SW 1271 (cell line): ENCODE measurements at places on chromosomes 6 and 20.

DNA sequence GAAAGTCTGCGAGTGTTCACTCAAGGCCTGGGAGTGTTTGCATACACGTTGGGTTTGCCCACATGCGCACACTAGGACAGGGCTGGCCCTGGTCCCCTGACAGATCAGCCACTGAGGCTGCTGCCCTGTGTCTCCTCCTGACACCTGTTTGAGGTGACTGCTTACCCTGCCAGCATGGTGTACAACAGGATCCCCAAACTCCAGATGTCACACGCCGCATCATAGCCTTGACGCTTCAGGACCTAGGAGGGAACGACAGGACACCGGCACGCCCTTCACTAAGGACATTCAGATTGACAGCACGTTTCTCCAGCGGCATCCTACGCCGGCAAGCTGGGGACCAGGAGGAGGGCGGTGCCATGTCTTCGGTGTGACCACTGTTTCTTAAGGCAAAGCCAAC lies 37.0 kb upstream of the MPC1 start:
- DNase-seq, result no peak

DNA sequence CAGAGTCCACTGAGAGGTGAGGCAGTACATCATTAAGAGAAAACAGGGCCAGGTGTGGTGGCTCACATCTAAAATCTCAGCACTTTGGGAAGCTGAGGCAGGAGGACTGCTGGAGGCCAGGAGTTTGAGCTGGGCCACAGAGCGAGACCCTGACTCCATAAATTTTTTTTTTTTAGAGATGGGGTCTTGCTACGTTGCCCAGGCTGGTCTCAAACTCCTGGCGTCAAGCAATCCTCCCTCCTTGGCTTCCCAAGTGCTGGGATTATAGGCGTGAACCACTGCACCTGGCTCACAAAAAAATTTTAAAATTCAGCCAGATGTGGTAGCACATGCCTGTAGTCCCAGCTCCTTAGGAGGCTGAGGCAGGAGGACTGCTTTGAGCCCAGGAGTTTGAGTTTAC lies 17.3 kb downstream of the PPIL1 start:
- DNase-seq, result no peak

DNA sequence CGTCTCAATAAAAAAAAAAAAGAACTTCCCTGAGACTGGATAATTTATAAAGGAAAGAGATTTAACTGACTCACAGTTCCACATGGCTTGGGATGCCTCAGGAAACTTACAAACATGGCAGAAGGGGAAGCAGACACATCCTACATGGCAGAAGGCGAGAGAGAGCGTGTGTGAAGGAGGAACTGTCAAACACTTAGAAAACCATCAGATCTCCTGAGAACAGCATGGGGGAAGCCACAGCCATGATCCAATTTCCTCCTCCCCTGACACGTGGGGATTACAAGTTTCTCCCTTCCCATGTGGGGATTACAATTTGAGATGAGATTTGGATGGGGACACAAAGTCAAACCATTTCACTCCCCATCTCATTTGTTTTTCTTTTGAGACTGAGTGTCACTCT lies 46.6 kb upstream of the TFAP2C start:
- DNase-seq, result no peak

GRCh38 chr6:151148111-151148510 lies 91.7 kb upstream of the AKAP12 start:
- no peak for DNase-seq

DNA sequence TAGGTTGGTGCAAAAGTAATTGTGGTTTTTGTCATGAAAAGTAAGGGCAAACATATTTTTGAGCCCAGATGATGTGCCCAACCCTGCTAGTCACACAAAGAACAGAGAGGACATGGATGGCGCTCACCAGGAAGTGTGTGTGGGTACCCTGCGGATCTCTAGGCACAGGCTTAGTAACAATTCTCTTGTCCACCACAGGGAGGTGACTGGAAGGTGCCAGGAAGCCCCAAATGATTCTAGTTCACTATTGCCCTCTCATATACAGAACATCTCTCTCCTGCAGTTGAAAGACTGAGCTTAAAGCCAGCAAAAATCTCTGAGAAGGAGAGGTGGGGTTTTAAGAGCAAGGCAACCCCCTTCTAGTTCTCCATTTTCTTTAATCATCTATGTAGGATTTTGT lies 272.1 kb upstream of the TAB2 start:
- DNase-seq, result no peak

- no peak for DNase-seq
Observed at GRCh38 chr6:46490425-46491200, 636 bp downstream of the RCAN2 start.

GRCh38 chr6:71114986-71115385 lies 158.1 kb upstream of the B3GAT2 start:
- DNase-seq, result no peak

GRCh38 chr6:25280344-25281074 lies 1.3 kb downstream of the CARMIL1 start:
- no peak for DNase-seq

DNA sequence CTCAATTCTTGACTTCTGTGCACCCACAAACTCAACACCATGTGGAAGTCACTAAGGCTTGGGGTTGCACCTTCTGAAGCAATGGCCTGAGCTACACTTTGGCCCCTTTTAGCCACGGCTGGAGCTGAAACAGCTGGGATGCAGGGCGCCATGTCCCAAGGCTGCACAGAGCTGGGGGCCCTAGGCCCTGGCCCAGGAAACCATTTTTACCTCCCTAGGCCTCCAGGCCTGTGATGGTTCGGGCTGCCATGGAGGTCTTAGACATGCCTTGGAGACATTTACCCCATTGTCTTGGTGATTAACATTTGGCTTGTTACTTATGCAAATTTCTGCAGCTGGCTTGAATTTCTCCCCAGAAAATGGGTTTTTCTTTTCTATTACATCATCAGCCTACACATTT lies 86.9 kb downstream of the MTFR2 start:
- DNase-seq, result no peak

GRCh38 chr6:82095091-82095490 lies 152.5 kb downstream of the IBTK start:
- no peak for DNase-seq

- DNase-seq, result no peak
Observed at GRCh38 chr6:111307275-111307858, 175.7 kb downstream of the REV3L start.

DNA sequence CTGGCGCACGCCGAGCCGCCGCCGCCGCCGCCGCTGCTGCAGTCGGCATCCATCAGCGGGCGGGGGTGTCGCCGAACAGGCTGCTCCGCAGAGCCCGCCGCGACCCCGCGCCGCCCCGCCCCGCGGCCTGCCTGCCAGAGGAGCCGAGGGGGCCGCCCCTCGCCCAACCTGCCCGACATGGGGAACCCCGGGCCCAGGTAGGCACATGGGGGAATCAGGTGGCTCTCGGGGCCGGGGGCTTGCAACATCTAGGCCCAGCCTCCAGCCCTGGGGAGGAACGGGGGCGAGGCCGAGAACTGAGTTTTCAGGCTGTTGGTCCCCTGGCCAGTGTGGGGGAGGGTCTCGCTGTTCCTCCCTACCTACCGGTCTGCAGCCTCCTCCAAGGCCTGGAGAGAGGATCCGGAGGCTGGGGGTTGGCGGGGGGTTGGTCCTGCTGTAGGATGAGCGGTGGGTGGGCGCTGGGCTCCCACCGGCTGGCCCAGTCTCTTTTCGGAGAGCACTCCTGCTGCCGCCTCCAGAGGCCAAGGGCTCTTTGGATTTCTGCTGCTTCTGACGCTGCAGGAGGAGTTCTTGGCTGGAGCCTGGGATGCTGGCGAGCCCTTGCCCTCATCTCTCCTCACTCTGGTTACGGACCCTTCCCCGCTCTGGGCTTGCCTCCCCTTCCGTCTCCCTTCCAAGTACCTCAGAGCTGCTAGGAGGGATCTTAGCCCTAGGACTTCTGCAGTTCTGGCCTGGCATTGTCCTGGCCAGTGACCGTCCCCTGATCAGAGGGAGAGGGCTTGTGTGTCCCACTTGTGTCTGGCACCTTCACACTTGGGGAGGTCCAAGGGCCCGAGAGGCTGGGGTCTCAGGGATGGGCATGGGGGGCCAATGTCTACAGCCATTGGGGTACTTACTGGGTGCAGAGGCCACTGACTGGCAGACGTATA lies at the start of gene EPB41L1:
EPB41L1 (plus strand) TSS at position 41 of the 929 bp plus-strand sequence. CDS start 19,038 bp downstream, outside the sequence.
- no peak for DNase-seq

DNA sequence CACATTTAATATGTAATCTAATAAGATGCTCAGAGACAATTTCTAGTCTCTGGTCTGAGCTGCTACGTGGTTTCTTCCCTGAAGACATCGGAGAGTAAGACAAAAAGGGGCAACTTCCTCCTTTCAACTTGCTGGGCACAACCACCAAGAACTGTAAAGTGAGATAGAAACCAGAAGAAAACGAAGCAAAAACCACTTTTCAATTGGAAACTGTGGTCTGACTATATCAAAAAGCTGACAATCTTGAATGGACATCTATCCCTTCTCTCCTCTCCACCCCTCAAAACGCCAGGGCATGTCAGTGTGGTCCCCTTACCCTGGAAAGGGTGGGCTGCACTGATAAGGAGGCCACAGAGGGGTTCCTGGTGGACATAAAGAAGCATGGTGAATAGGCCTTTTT lies 269.1 kb downstream of the CD83 start:
- DNase-seq, result no peak

DNA sequence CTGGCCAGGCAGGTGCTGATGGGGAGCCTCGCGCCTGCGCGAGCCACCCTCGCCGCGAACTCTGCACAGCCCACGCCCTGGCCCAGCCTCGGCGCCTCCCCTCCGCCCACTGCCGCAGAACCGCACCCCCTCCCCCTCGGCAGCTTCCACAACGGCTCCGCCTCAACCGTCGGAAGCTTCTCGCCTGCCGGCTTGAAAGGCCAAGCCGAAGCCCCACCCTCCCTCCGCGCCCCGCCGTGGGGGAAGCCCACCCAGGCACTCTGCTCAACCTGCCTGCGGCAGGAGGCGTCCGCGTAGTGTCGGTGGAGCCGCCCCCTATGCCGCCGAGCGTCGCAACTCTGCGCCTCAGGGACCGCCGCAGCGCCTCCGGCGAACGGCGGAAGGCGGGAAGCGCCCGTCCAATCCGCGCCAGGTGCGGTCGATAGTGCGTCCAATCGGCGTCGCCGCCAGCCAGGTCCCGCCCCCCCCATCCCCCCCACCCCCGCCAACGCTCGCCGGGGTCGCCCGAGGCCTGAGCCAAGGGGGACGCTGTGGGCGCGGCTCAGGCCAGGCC lies at the start of gene SYCP2:
SYCP2 (minus strand) TSS at position 342 of the 553 bp plus-strand sequence. CDS start 11,224 bp downstream, outside the sequence.
- DNase-seq, result peak; percentile 95

- no peak for DNase-seq
Observed at GRCh38 chr6:81634155-81634880, 118.2 kb downstream of the TENT5A start.

- DNase-seq, result no peak
Observed at GRCh38 chr20:63531686-63532448, 5.3 kb downstream of the PTK6 start.

- no peak for DNase-seq
Observed at GRCh38 chr6:40308533-40309306, 278.4 kb downstream of the LRFN2 start.

- no peak for DNase-seq
Observed at GRCh38 chr20:62352402-62353288, 14.5 kb downstream of the LAMA5 start.

GRCh38 chr6:52373151-52373690 lies 11.3 kb downstream of the PAQR8 start:
- no peak for DNase-seq

GRCh38 chr6:3808759-3809514 lies 40.2 kb upstream of the FAM50B start:
- peak; percentile 96 for DNase-seq

- DNase-seq, result no peak
Observed at GRCh38 chr6:136439514-136440190, 110.6 kb downstream of the MAP7 start.

- DNase-seq, result no peak
Observed at GRCh38 chr6:170545405-170545804, 7.7 kb downstream of the PSMB1 start.

DNA sequence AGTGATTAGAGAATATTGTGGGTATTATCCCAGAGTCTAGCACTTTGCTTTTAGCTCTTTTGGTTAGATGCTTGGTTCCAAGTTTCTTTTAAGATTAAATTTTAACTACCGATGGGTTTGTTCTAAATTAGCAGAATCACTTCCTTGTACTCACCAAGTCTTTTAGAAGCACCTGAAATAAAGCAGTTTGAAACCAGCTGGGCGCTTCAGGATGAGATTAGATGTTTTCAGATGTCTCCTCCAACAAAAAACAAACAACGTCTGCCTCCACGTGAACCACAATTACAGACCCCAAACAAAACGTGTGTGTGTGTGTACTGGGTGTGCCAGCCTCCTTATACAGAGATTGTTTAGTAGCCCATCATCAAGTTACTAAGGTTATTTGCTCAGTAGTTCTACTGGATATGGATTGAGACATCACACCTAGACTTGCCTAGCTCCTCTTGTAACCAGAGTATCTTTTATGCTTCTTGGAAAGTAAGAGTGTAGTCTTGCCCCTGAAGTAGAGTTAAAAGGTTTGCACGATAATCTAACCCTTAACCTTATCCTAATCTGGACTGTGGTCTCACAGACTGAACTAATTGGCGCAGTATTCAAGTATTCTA lies 2.3 kb downstream of the DSTN start:
- DNase-seq, result no peak

- no peak for DNase-seq
Observed at GRCh38 chr20:59805786-59806577, 127.5 kb downstream of the SYCP2 start.
